ENCODE measurements at places on chromosomes 6 and 20. TPM values are rescaled to one million over a fixed set of nuclear protein-coding genes. Genes with fewer than 3 reads are reported as not detected.

GRCh38 chr6:106257195-106257594 is 68.4 kb downstream of the ATG5 start:
- no peaks in the 10 kb centered on the region for H3K27me3 ChIP-seq
- no peaks in the 10 kb centered on the region for H3K36me3 ChIP-seq
- no peak overlapping the region for H3K4me3 ChIP-seq
- no peak overlapping the region for H3K27ac ChIP-seq
- DNase-seq = peak; percentile 63

- DNase-seq = peak; percentile 87
- H3K36me3 ChIP-seq = peaks cover 22% of the 10 kb centered on the region
- H3K27ac ChIP-seq = peak overlapping the region; percentile 85
- no peak overlapping the region for H3K4me3 ChIP-seq
- H3K27me3 ChIP-seq = no peaks in the 10 kb centered on the region
- H3K4me1 ChIP-seq = peaks cover 10% of the 10 kb centered on the region
Observed at GRCh38 chr20:478010-478948, 15.9 kb upstream of the TBC1D20 start.

The ANKRD6 gene
- total RNA-seq = 0.28 TPM

DNA sequence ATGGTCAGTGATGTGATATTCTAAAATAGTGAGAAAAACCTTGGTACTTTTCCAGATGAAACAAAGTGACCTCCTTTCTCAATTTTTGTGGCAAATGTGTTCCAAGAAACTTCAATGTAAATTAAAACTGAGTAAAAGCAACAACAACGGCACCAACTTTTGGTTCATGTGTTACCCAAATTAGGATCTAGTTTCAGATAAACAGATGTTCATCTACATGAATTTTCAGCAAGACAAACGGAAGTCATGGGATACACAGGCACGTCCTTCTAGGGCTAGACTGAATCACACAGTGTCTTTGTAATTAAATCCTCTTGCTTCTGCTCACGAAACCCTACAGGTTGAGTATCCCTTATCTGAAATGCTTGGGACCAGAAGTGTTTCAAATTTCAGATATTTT is 915.2 kb downstream of the TFAP2A start:
- H3K4me3 ChIP-seq = no peak overlapping the region
- H3K36me3 ChIP-seq = no peaks in the 10 kb centered on the region
- peaks cover 2% of the 10 kb centered on the region for H3K4me1 ChIP-seq
- DNase-seq = no peak

GRCh38 chr20:62133864-62134263 is 9.3 kb downstream of the PSMA7 start:
- H3K36me3 ChIP-seq = peaks cover 82% of the 10 kb centered on the region
- H3K4me1 ChIP-seq = peaks cover 3% of the 10 kb centered on the region
- no peak overlapping the region for H3K27ac ChIP-seq
- H3K27me3 ChIP-seq = no peaks in the 10 kb centered on the region
- no peak for DNase-seq
- no peak overlapping the region for H3K4me3 ChIP-seq

DNA sequence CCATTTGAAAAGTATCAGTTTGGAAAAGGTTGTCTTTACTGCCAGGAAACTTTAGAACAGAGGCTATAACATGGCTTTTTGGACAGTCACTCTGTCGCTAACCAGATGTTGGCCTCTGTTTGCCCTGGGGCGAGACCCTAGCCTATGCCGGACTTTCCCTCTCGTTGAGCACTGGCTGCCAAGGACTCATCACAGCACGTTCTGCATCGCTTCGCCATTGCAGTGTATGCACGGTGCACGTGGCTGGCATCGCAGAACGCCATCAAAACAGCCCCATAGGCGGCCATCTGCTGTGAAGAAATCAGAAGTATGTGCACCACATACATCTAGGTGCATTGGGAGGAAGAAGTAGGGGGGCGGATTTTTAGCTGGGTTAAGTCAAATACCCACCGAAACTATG is 156.4 kb downstream of the EYA2 start:
- no peak overlapping the region for H3K4me3 ChIP-seq
- H3K36me3 ChIP-seq = no peaks in the 10 kb centered on the region
- peaks cover under 1% of the 10 kb centered on the region for H3K4me1 ChIP-seq
- no peak overlapping the region for H3K27ac ChIP-seq

DNA sequence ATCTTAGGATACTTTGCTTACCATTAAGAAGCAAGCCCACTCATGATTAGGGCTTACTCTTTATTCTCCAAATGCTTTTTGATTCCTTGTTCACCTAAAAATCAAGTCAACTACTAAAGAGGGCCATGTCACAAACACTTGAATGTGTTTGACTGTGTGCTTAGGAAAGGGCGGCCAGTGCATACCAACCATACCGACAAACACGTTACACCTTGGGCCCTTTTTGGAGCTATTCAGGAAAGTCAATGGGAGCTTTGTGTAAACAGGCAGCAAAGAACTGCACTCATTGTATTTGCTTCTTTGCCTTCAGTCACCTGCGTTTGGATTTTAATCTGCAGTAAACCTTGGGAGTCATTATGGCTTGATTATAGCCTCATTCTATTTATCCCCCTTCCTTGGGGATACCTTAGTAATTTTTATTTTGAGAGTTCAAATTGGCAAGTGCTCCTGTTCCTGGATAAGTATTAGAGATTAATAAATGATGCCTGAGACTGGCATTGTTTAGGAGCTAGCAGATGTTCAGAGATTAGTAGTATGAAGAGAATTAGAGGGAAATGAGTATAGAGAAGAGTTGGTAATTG is 102.6 kb upstream of the HDGFL1 start:
- no peak overlapping the region for H3K27ac ChIP-seq
- H3K36me3 ChIP-seq = no peaks in the 10 kb centered on the region
- H3K27me3 ChIP-seq = no peaks in the 10 kb centered on the region
- H3K4me1 ChIP-seq = peaks cover 2% of the 10 kb centered on the region
- no peak overlapping the region for H3K4me3 ChIP-seq

- no peaks in the 10 kb centered on the region for H3K27me3 ChIP-seq
- DNase-seq = peak; percentile 67
- H3K4me1 ChIP-seq = no peaks in the 10 kb centered on the region
- H3K27ac ChIP-seq = no peak overlapping the region
Observed at GRCh38 chr6:148559848-148560433, 186.9 kb upstream of the UST start.

GRCh38 chr20:1494436-1494835 is 3.2 kb upstream of the SIRPB2 start:
- H3K36me3 ChIP-seq = no peaks in the 10 kb centered on the region
- no peak overlapping the region for H3K4me3 ChIP-seq
- H3K27me3 ChIP-seq = peaks cover 28% of the 10 kb centered on the region
- H3K27ac ChIP-seq = no peak overlapping the region
- H3K4me1 ChIP-seq = no peaks in the 10 kb centered on the region
- no peak for DNase-seq

DNA sequence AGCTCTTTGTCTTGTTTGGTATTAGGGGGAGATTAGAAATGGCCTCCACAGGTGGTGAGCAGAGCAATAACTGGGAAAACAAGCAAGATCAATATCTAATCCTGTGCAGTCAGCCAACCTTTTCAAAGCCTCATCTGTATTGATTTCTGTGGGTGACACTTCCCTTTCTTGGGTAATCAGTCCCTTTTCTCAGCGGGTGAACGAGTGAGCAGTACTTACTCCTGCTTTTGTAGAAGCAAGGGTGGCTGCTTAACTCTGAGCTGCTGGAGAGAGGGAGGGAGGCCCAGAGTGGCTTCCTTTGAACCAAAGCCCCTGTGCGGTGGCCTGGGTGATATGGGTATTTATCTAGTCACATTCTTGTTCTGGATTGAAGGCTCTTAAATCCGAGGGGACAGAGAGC is 254.8 kb upstream of the CHD6 start:
- H3K36me3 ChIP-seq = no peaks in the 10 kb centered on the region
- H3K27ac ChIP-seq = no peak overlapping the region
- H3K27me3 ChIP-seq = no peaks in the 10 kb centered on the region
- DNase-seq = no peak

GRCh38 chr6:166936079-166936787 is 20.1 kb downstream of the RNASET2 start:
- DNase-seq = no peak
- no peaks in the 10 kb centered on the region for H3K27me3 ChIP-seq
- H3K36me3 ChIP-seq = peaks cover 6% of the 10 kb centered on the region
- no peak overlapping the region for H3K4me3 ChIP-seq
- no peak overlapping the region for H3K27ac ChIP-seq
- no peaks in the 10 kb centered on the region for H3K4me1 ChIP-seq
